ENCODE measurements at places on chromosomes 6 and 20.

- no peak for DNase-seq
Measured at GRCh38 chr20:47315339-47316056, 41.0 kb downstream of the ZMYND8 start.

GRCh38 chr6:156779206-156780094 lies 2.3 kb downstream of the ARID1B start:
- peak; percentile 36 for DNase-seq

GRCh38 chr6:96153775-96154174 lies 138.0 kb downstream of the FUT9 start:
- DNase-seq: no peak

GRCh38 chr6:136037876-136038460 lies 186.5 kb downstream of the PDE7B start:
- no peak for DNase-seq

GRCh38 chr20:61486198-61486597 lies 234.1 kb downstream of the CDH4 start:
- no peak for DNase-seq

DNA sequence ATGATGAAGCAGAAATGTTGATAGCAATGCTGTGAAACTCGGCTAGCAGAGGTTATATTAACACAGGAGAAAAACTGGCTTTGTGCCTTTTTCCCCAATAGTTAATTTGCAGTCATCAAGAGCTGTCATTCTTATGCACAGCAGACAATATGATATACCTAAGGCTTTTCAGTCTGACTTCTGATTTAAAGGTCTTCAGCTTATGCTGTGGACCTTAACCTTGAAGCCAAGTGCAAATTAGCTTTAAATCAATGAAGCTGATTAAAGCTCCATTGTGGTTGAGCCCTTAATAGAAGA lies 171.6 kb upstream of the ID4 start:
- DNase-seq: no peak

GRCh38 chr6:42159431-42160024 lies 13.6 kb upstream of the GUCA1A start:
- no peak for DNase-seq

GRCh38 chr6:143064271-143064670 lies 3.6 kb downstream of the AIG1 start:
- no peak for DNase-seq

DNA sequence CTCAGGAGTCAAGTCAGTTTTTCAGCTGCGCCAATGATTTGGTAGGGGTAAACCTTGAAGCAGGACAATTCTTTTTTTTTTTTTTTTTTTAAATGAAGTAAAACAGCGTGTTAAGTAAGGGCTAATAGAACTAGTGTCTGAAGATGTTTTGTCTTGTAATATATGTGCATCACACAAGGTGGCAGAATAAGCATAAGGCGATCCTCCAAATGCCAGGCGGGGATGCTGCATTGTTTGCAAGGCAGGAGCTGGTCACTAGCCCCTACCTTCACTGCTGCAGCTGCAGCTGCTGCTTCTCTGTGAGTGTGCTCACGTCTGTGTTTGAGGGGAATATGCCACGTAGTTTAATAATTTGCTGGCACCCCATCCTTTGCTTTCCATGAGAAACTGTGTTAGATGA lies 272.7 kb upstream of the MAP3K7 start:
- no peak for DNase-seq

DNA sequence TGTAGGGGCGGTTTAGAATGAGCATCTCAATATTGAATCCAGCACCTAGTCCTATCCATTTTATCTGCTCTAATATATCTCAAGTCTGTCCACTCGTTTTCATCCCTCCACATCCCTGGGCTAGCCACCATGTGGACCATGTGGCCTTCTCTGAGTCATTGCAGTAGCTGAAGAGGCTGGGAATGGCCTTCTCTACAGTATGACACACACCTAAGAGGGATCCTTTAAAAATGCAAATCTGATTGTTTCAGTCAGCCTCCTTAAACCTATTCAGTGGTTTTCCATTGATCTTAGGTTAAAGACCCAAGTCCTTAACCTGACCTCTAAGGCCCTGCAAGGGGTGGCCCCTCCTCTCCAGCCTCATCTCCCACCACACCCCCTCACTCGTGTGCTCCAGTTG lies 9.4 kb downstream of the RING1 start:
- DNase-seq: no peak

DNA sequence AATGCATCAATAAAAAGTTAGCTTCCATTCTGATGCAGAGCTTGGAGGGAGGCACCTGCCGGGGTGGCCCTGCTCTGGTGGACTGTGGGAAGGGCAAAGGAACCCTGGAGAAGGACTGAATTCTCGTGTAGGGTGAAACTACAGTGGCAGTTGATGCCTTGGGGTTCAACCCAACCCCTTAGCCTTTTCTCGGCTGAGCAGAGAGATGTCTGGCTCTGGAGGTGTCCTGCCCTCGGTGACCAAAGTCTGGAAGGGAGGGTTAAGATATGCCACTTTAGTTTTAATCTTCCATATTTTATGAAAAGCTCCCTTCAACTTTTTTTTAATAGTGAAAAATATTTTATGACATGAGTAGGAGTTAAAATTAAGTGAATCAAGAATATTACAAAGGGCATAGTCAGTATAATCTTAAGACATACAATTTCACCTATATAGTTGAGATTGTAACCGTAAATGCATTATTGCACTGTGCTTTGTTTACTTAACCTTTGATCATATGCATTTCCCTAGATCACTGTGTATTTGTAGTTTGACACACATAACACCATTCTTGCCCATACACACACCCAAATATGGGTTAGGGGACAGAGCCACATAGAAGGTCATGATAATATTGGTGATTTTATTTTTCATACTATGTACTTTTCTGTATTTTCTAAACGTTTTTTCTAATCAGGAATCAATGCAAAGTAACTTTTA lies 179.6 kb downstream of the MCHR2 start:
- no peak for DNase-seq

GRCh38 chr6:104623052-104623690 lies 236.5 kb downstream of the HACE1 start:
- no peak for DNase-seq

GRCh38 chr6:579339-579738 lies 77.6 kb downstream of the HUS1B start:
- DNase-seq: no peak

DNA sequence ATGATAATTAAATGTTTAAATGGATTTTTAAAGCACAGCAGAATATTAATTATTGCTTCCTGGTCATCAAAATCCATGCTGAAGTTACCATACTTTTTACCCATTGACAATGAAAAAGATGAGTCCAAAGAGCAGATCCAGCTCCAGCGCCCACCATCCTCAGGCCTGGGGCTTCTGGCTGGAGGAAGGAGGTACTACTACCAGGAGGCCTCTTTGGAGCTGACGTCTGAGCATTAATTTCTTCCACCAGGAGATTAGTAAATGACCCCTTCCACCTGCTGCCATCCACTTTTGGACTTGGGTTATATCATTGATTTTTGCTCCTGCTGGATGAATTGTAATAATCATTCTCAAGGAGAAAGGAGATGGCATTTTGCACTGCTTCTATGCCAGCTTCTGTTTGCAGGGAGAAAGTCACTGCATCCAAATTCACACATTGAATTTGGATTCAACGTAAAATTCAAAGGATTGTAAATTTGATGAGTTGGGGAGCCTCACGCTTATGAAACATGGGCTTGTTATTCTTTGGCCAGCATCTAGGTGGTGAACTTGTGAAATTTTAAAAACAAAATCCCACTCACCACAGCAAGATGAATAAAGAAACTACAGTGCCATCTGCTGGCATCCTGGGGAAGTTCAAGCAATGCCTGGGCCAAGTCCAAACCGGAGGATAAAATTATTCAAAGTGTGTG lies 121.8 kb downstream of the SASH1 start:
- DNase-seq: peak; percentile 41

DNA sequence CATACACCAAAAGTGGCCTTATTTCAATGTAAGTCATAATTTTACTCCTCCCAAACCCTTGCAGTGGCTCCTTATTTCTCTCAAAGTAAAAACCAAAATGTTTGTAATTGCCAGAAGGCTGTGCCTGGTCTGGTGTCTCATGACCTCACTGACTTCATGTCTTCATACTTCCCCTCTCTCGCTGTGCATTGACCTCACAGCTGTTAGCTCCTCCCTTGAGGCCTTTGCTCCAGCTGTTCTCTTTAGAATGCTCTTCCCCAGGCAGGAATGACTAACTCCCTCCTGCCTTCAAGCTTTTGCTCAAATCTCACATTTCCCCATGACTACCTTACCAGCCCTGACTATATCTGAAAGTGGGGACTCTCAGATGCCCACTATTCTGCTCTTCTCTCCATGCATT lies 83.3 kb downstream of the MTFR2 start:
- DNase-seq: no peak

GRCh38 chr20:54067606-54068174 lies 2.7 kb downstream of the BCAS1 start:
- DNase-seq: no peak

DNA sequence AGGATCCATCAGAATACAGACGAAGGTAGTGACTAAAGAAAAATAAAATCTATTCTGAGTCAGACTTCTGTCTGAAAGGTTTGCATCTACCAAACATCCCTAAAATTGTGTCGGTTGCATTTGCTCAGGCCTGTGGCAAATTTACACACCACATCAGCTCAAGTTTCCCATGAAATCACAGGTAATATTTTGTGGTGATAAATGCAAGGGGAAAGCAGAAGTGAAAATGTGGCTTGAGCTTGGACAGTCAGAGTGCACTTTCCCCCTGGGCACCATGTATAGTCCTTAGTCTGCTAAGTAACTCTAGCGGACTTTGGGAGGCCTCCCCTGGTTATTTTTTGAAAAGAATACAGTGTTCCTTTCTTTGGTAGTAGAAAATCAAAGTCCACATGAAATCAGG lies 159.1 kb downstream of the PKHD1 start:
- no peak for DNase-seq

DNA sequence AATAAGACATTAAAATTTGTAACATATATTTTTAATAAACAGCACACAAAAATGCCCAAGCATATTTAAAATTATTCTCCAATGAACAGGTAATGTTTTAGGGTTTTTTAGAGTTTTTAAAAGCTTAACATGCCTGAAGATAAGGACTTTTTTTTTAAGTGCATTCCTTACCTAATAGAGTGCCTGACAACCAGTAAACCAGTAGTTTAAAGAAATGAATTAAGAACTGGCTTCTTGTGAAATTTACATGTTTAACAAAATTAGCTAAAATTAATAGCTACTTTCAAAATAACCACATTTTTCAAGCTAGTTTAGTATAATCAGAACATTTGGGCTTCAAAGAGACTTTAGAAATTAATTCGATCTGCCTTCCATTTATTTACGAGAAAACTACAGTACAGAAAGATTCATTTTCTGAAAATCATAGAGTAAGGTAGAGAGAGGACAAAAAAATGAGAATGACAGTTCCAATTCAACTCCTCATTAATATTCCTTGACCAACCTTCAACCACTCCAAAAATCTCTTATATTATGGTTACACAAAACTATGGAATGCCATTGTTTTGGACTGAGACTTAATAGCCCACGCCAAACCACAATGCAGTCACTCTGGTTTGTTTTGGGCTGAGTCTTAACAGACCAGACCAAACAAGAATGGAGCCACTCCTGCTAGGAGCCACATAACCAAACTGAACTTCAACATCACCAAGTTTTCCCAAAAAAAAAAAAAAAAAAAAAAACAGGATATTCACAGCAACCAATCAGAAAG lies 5.7 kb upstream of the PLN start:
- no peak for DNase-seq

GRCh38 chr6:1399085-1399780 lies 9.9 kb downstream of the FOXF2 start:
- DNase-seq: no peak

DNA sequence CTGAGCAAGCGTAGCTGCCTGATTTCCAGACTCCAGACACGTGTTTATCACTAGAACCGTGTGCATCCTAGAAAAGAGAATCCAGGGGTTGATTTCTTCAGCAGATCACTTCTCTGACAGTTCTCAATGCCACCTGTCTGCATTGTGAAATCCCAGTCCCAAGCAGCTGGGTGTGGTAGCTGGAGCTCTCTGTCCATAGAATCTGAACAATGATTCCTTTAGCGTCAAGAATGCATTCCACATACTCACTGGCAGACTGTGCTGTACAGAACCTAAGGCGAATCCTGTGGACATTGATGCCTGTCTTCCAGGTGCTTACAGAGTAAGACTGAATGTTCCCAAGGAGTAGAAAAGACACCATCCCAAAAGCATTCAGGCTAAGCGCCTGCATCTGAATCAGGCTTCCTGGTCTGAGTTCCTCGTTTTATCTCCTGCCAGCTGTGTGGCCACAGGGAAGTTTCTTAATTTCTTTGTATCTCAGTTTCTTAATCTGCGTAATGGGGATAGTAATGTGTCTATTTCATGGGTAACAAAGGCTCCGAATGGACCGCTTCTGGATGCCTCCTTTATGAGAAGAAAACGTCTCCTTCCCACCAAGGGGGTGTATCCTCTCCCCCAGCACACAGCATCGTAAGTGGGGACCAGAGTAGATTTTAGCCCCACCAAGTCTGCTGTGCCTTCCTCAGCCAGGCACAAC lies 10.4 kb upstream of the TRAF3IP2 start:
- DNase-seq: no peak

DNA sequence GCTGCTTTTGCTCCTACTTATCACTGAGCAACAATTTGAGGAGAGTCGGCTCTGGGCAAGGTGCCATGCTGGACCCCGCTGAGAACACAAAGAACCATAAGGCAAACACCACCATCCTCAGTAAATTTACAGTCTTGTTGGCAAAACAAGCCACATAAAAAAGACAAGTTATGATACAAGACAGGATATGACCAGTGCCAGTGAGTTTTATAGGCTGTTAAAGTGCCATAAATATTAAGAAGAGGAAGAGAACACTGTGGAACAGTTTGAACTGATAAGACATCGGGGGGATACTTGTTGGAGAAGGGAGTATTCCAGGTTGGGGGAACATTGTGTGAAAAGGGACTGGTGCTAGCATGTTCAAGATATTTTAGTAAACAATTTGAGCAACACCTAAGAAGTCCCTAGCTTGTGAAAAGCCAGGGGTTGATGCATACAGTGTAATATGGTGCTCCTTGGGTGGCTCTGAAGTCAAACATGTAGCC lies 25.3 kb upstream of the RIPOR2 start:
- no peak for DNase-seq

DNA sequence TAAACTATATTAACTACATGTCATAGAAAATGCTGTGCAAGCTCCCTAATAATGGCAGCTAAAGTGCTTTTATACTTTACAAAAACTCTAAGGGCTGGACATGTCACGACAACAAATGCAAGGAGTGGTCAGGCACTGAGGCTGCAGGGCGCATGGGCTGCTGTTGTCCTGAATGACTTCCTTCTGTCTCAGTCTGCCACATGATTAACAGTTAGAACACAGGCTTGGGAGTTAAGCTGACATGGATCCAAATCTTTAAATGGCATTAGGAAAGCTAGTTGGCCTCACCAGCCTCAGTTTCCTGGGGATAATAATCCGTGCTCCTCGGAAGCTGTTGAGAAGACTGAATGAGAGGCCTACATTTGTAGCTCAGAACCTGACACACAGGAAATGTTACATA lies 57.4 kb downstream of the PREP start:
- DNase-seq: no peak

DNA sequence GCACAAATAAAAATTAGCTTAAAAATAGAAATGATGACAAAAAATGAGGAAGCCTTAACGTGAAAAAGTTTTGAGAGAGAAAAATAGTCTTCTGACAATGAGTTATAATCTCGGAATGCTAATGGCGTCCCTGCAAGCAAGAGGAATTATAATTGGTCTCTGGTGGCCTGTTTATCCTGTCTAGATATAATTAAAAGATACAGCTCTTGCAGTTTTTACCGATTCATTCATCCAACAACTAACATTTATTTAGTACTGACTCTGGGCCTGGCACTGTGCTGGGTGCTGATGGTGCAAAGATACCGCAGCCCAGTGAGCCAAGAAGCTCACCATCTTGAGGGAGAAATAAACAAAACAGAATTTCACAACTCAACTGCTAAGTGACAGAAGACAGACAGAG lies 31.6 kb upstream of the ANKRD60 start:
- DNase-seq: no peak
